ENCODE measurements at places on chromosomes 3 and 15. TPM values are rescaled to one million over a fixed set of nuclear protein-coding genes. Genes with fewer than 3 reads are reported as not detected.
A peak's percentile ranks its signal among the peaks of the same experiment; 100 is the strongest.

- no peak for DNase-seq
Observed at GRCh38 chr3:48856469-48856868, 8.8 kb upstream of the PRKAR2A start.

Gene SPATA12
- not detected for total RNA-seq

DNA sequence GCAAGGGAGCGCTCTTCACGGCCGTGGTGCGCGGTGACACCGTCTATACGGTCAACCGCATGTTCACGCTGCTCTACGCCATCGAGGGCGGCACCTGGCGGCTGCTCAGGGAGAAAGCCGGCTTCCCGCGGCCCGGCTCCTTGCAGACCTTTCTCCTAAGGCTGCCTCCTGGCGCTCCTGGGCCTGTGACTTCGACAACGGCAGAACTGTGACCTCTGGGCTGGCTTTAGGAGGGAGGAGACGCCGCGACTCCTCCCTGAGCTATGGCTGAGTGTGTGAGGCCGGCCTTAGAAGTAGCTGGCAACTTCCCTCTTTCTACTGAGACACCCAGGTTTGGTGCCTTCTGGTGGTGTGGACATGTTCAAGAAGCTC lies 1.4 kb downstream of the KBTBD13 start:
- no peak for DNase-seq

GRCh38 chr3:133152056-133152455 lies 113.9 kb downstream of the TMEM108 start:
- no peak for DNase-seq

DNA sequence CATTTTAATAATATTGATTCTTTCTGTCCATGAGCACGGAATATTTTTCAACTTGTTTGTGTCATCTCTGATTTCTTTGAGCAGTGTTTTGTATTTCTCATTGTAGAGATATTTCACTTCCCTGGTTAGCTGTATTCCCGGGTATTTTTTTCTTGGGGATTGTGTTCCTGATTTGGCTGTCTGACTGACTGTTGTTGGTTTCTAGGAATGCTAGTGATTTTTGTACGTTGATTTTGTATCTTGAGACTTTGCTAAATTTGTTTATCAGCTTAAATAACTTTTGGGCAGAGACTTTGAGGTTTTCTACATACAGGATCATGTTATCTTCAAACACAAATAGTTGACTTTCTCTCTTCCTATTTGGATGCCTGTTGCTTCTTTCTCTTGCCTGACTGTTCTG lies 418.8 kb upstream of the ALCAM start:
- DNase-seq = no peak

Gene MFSD1
- 110 TPM for total RNA-seq

DNA sequence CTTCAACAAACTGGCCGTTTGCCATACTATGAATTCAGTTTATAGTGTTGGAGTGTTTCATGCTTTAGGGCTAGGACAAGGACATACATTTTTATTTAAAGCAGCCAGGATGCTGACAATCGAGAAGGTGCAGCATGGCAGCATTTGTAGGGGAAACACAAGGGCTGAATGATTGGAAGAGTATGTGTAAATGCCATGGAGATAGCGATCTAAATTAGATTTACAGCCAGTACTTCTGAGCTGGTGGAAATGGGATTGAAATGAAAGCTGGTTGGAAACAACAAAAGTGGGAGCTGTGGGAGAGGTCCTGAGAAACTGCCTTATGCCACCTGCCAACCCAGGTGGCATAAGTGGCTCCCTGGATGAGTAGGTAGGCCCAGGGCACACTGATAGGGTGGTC lies 209.9 kb upstream of the MRPL3 start:
- DNase-seq = no peak

- no peak for DNase-seq
Observed at GRCh38 chr3:9810433-9810770, 340 bp downstream of the TTLL3 start.

DNA sequence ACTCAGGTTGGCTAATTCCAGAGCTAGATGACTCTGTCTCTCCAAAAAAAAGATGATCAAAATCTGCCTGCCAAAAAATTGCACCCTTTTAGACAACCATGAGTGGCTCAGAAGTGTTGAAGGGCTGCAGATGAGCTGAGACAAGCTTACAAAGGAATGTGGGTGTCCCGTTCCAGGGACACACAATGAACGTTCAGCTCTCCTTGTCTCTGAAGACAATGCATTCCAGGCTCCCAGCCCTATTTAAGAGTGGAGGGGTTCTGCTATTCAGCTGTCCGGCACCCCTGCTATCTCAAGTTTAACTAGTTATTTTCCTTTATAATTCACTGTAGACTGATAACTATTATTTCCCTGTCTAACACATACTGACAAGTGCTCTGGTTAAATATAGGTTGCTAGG lies 355.1 kb upstream of the WNT5A start:
- no peak for DNase-seq

DNA sequence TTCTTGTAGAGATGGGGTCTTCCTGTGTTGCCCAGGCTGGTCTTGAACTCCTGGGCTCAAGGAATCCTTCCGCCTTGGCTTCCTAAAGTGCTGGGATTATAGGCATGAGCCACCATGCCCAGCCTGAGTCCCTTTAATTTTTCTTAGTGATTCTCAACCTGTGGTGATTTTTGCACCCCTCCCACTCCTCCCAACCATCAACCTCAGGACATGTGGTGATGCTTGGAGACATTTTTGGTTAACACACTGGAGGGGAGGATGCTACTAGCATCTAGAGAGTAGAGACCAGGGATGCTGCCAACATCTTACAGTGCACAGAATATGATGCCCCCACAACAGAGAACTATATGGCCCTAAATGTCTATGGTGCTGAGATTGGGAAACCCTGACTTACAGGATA lies 83.0 kb upstream of the LMOD3 start:
- no peak for DNase-seq

Gene FBN1
- 698 TPM for total RNA-seq

- no peak for DNase-seq
Observed at GRCh38 chr15:70853318-70853972, 512 bp downstream of the LARP6 start.

DNA sequence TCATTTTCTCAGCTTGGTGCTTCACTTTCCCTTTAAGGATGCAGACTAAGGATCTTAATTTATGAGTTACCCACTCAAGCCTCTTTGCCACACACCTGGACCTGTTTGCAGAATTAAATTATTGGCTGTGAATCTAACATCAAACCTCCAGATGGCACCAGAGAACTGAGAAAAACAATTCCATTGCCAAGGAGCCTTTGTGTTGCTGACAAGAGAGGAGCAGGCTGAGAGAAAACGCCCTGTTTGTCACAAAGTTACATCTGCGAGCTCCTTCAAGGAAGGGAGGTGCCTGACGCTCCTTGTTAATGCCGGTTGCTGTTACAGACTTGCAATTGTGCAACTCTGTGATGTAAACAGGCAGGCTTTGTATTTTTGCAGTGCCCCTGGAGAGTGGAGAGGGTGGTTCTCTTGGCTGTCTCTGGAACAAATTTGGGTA lies 36.3 kb upstream of the TMC3 start:
- peak; percentile 83 for DNase-seq

- DNase-seq = no peak
Observed at GRCh38 chr3:122642935-122643334, 37.7 kb upstream of the PARP14 start.

Gene ZNF80
- not detected for total RNA-seq

Gene CSPG4
- total RNA-seq = 30.6 TPM

DNA sequence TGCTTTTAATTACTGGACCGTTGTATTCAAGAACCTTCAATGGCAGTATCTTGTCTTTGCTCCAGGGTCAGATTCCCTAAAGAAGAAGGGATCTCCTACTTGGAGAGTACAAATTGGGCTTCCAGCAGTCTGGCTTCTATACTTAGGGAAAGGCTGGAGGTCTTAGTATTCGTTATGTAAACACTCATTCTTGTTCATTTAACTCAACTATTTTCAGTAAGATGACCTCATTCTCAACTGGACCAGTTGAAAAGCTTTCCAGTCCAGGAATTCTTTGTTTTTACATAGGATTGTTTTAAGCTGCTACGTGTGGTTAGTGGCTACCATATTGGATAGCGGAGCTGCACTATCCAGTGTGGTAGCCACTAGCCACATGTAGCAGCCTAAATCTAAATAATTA lies 4.6 kb downstream of the SENP5 start:
- DNase-seq = no peak

DNA sequence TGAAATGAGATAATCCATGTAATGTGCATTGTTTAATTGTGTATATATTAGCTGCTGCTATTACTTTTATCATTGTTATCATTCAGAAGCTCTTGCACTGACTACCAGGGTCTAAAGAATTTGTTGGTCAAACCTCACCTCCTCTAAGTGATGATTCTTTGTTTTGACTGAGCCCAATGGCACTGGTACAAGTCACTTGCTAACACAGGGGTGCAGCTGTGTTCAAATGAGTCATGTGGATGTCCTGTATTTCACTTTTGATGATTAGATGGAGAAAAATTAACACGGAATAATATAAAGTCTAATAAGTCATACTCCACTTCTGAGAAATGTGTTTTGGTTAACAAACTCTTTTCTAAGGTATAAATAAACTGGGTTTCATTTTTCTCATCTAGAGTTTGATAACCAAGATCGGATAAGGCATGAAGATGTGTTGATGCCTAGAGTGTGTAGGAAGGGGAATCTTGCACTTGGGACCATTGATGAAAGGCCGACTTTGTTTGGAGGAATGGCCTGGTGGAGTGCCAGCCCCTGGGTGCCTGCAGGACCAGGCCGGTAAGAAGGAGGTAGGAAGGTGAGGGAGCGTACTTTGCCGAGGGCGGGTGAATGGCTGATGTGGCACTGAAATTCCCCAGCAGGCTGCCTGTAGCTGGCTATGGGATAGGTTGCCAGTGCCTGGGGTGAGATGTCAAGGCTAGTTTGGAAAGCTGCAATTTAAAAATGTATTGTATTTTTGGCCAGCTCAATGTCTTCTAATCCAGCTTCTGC lies 244.7 kb upstream of the ZPLD1 start:
- DNase-seq = no peak

Gene REC114
- total RNA-seq = not detected

Gene CYP11A1
- total RNA-seq = 0.21 TPM

Gene DCLK3
- total RNA-seq = 1.4 TPM

GRCh38 chr15:70483513-70483912 lies 279.8 kb downstream of the UACA start:
- no peak for DNase-seq

Gene SELENOS
- total RNA-seq = 40.7 TPM

DNA sequence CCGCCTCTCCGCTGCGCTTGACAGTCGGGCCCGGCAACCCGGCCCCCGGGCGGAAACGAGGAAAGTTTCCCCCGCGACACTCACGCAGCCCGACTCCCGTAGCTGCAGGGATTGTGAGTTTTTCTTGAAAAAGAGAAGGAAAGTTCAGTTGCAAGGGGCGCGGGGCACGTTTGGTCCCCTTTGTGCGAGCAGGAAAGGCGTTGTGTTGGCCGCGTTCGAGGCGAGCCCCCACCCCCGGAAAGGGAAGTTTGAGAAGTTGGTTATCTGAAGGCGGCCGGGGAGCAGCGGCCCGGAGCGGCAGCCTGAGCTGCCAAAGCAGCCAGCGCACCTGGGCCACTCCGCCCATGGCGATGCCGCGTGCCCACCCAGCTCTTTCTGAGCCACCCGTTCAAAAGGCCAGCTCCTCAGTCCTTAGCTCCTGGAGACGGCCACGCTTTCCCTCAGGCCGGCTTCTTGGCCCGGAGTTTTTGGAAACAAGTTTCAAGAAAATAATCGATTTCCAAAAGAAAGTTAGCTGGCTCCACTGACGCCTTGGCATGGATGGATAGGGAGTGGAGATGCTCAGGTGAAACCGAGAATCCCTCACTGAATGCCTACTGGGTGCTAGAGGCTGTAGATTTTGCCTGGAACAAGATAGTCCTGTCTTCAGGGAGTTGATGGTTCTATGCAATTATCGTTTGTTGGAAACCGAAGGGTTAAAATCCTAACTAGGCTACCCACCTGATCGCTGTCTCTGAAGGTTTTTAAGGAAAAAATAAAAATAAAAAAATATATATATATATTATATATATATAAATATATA lies 832 bp downstream of the TGFBR2 start:
- peak; percentile 39 for DNase-seq

Gene PSTPIP1
- 1.2 TPM for total RNA-seq

Gene C3orf49
- not detected for total RNA-seq

DNA sequence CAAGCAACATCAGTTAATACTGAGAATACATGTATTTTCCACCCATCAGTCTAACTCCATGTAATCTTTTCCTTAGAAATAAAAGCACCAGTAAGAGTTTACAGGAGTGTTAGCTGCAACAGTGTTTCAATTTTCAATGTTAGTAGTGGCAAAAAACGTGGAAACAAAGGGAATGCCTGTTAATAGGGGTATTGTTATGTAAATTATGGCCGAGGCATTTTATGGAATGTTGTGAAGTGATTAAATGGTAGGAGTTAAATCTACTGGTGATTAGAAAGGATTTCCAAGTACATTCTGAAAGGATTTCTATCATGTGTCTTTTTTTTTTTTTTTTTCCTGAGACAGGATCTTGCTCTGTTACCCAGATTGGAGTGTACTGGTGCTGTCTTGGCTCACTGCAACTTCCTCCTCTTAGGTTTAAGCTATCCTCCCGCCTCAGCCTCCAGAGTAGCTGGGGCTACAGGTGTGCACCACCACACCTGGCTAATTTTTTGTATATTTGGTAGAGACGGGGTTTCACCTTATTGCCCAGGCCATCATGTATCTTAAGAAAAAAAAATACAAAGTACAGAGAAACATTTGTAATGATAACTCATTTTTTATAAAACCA lies 6.6 kb downstream of the ATP6V1A start:
- DNase-seq = no peak

DNA sequence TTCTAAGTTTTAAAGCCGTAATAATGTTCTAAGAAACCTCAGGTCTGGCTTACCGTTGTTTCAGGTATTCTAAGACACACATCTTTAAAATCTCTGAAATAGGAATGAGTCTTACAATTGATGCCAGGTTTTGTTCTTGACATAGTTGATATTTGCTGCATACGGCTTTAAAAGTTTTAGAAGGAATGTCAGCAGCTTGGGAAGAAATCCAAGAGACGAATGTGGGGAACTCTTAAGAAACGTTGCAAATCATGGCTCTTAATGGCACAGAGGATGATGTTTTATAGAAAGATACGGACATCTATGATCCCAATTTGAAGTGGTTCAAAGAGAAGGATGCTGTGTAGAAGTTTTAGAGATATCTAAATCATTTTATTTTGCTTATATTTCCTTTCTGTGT lies 11.5 kb downstream of the NUDT16 start:
- no peak for DNase-seq

GRCh38 chr3:86180696-86181095 lies 810.3 kb downstream of the VGLL3 start:
- no peak for DNase-seq
